Psoas muscle (tissue), 8 donors: ENCODE measurements at places on chromosomes 12 and 14. TPM values are rescaled to one million over a fixed set of nuclear protein-coding genes. Genes with fewer than 3 reads are reported as not detected.

Gene PLA2G1B
- 1.0 TPM for total RNA-seq

Gene TSPAN19
- not detected for total RNA-seq

Gene RNASE7
- total RNA-seq: 0.34 TPM

Gene CLEC1A
- total RNA-seq: 3.8 TPM

Gene PTPRR
- total RNA-seq: 0.23 TPM

Gene CEBPE
- total RNA-seq: not detected

Gene SAMD15
- not detected for total RNA-seq

Gene PRB2
- not detected for total RNA-seq

Gene ADAMTS20
- total RNA-seq: not detected

Gene RILPL1
- total RNA-seq: 73.7 TPM

GRCh38 chr12:22202847-22203246 is 131.7 kb downstream of the ST8SIA1 start:
- no peak for DNase-seq
- H3K27ac ChIP-seq: no peak overlapping the region
- H3K4me3 ChIP-seq: no peak overlapping the region
- H3K36me3 ChIP-seq: no peaks in the 10 kb centered on the region
- no peaks in the 10 kb centered on the region for H3K4me1 ChIP-seq

DNA sequence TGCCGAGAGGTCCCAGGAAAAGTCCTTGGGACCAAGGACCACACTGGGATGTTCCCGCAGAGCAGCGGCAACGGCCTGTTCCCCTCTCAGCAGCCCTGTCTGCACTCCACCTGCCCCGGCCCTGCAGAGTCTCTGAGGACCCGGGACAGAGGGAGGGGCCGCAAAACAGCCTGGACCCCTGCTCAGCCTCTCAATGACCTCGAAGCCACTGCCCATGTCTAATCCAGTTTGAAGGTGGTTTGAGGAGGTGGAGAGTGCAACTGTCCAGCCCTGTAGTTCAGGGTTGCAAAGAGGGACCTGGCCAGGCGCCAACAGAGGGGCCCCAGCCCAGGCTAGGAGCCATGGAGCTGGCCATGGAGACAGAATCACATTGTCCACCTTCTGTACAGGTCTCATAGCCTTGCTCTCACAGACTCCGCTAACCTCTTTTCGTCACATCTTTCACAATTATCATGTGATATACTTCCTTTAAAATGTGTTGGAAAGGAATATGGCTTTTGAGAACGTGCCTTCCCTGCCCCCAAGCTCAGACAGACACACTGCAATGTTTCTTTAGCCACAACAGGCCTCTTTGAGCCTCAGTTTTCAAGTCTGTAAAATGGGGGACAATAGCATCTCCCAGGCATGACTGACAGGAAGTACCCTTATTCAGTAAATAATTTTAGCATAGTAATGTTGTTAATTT is 49.3 kb downstream of the ACTN1 start:
- H3K27ac ChIP-seq: no peak overlapping the region
- H3K4me1 ChIP-seq: peaks cover 7% of the 10 kb centered on the region
- no peak overlapping the region for H3K4me3 ChIP-seq
- no peak for DNase-seq
- H3K36me3 ChIP-seq: no peaks in the 10 kb centered on the region

DNA sequence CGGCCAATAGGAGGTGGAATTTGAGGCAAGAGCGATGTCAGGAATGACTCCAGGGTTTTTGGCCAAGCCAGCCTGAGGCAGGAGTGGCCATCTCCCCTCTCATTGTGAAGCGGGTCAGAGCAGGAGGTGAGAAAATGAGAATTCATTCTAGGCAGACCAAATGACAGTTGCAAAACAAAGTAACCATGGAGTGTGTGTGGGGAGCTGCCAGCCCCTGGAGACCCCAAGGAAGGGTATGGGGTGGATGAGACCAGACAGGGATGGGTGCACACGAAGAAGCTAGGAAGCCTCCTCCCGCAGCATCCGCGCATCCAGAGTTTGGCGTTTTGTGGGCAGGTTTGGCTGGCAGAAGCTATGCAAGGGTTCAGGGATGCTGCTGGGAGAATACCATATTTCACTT is 38.8 kb downstream of the FZD10 start:
- no peak overlapping the region for H3K4me3 ChIP-seq
- H3K27me3 ChIP-seq: no peaks in the 10 kb centered on the region
- no peaks in the 10 kb centered on the region for H3K36me3 ChIP-seq
- no peak overlapping the region for H3K27ac ChIP-seq
- no peak for DNase-seq

GRCh38 chr12:123044351-123044750 is 63.9 kb downstream of the ARL6IP4 start:
- H3K4me3 ChIP-seq: no peak overlapping the region
- no peak overlapping the region for H3K27ac ChIP-seq
- no peak for DNase-seq
- H3K36me3 ChIP-seq: no peaks in the 10 kb centered on the region

GRCh38 chr12:5870183-5870582 is 74.9 kb downstream of the ANO2 start:
- no peaks in the 10 kb centered on the region for H3K36me3 ChIP-seq
- no peaks in the 10 kb centered on the region for H3K4me1 ChIP-seq
- H3K4me3 ChIP-seq: no peak overlapping the region
- no peaks in the 10 kb centered on the region for H3K27me3 ChIP-seq
- no peak for DNase-seq
- no peak overlapping the region for H3K27ac ChIP-seq

- H3K27ac ChIP-seq: peak overlapping the region; percentile 25
- H3K27me3 ChIP-seq: no peaks in the 10 kb centered on the region
- no peak for DNase-seq
- peaks cover 100% of the 10 kb centered on the region for H3K36me3 ChIP-seq
- no peak overlapping the region for H3K4me3 ChIP-seq
- H3K4me1 ChIP-seq: no peaks in the 10 kb centered on the region
These were observed 32.6 kb downstream of the COCH start for GRCh38 chr14:30906752-30907658.

DNA sequence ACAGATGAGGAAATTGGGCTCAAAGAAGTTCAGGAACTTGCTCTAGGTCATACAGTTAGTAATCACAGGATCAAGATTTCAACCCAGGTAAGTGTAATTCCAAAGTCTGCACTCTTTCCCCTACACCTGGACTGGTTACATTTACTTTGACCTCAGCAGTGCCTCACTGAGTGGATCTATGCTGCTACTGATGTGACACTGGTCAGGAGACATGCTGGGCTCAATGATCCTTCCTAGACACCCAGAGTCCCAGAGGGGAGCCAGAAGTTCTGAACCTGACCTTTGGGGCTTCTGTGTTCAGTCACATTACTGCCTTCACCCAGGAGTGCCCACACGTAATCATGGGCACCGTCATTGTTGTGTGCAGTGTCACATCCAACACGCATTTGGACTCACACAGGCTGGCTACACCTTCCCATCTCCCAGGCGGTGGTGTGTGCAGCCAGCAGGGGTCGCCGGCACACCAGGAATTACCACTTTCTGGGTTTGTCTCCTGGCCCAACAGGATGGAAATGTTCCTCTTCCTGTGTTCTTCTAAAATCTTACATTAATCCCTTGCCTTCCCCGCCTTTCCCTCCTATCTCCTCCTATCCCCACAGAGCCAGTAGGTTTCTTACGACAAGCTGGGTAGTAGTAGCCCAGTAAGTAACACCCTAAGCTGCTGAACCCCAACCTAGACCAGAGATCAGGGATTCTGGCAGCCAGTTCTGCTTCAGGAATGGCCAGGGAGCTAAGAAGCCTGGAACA is 25.6 kb downstream of the CALCOCO1 start:
- H3K36me3 ChIP-seq: no peaks in the 10 kb centered on the region
- H3K27me3 ChIP-seq: peaks cover 23% of the 10 kb centered on the region
- no peak overlapping the region for H3K27ac ChIP-seq
- DNase-seq: peak; percentile 90
- H3K4me1 ChIP-seq: no peaks in the 10 kb centered on the region

DNA sequence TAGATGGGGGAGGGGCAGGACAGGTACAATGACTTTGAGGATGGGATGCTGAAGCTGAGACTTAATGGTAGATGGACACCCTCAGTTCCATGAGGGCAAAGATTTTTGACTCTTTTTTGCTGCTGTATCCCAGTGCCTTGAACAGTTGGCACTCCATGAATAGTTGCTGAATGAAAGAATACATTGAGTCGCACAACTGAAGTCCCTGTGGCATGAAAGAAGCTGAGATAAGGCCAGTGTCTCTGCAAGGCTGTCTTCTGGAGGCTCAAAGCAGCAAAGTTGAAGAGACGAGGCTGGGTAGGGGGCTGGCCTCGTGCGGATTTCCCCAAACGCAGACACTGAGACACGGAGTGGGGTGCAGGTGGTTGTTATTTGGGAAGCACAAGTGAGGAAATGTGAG is 179.3 kb downstream of the ADCK1 start:
- H3K4me1 ChIP-seq: no peaks in the 10 kb centered on the region
- H3K36me3 ChIP-seq: no peaks in the 10 kb centered on the region
- no peak overlapping the region for H3K27ac ChIP-seq
- no peak for DNase-seq
- H3K27me3 ChIP-seq: peaks cover 6% of the 10 kb centered on the region

GRCh38 chr12:101491329-101491728 is 16.2 kb downstream of the SPIC start:
- H3K27ac ChIP-seq: peak overlapping the region; percentile 72
- no peaks in the 10 kb centered on the region for H3K27me3 ChIP-seq
- H3K4me1 ChIP-seq: peaks cover 11% of the 10 kb centered on the region
- no peaks in the 10 kb centered on the region for H3K36me3 ChIP-seq
- no peak overlapping the region for H3K4me3 ChIP-seq

DNA sequence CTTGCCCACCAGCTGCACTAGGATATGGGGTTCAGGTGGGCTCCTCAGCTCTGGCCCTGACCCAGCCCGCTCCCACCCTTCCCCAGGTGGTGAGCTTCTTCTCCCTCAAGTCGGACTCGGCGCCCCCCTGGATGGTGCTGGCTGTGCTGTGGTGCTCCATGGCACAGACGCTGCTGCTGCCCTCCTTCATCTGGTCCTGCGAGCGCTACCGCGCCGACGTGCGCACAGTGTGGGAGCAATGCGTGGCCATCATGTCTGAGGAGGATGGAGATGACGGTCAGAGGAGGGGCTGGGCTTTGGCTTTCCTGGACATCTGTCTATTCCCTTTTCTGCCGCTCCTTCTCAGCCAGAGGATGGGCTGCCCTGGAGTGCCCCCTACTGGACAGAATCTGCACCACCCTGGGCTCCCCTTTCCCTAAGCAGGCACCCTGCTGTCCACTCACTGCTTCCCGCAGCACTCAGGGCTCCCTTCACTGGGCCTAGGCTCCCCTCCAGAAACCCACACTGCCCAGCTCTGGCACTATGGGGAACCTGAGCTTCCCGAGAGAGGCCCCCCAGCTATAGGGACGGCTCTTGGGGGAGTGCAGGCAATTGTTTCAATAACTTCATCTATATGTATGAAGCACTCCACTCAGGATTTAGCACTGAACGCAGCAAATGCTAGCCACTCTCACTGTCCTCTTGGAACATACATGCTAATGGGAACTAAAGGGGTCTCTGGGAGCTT is 2.6 kb upstream of the P3H3 start:
- DNase-seq: peak; percentile 83
- H3K4me1 ChIP-seq: peaks cover 3% of the 10 kb centered on the region
- H3K27ac ChIP-seq: no peak overlapping the region
- no peak overlapping the region for H3K4me3 ChIP-seq
- peaks cover 15% of the 10 kb centered on the region for H3K27me3 ChIP-seq

GRCh38 chr12:103333676-103334075 is 162.1 kb downstream of the C12orf42 start:
- no peaks in the 10 kb centered on the region for H3K4me1 ChIP-seq
- no peaks in the 10 kb centered on the region for H3K36me3 ChIP-seq
- DNase-seq: no peak
- no peak overlapping the region for H3K4me3 ChIP-seq

DNA sequence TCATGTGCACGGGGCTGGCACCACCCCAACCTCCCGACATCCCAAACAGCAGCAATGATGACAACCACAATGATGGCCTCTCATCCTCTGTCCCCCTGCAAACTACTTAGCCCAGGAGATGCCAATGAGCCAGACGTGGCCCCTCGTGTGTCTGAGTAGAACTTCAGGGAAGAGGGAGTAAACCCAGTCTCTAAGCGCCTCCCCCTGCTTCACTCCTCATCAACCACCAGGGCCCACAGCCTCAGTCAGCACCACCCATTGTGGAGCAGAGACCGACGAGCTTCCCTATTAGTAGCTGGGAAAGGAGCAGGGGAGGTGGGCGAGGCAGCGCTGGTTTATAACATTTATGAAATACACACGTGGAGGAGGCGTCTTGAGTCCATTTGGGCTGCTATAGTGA is 182.7 kb upstream of the SFSWAP start:
- H3K27me3 ChIP-seq: no peaks in the 10 kb centered on the region
- H3K4me3 ChIP-seq: no peak overlapping the region
- no peak overlapping the region for H3K27ac ChIP-seq
- no peaks in the 10 kb centered on the region for H3K36me3 ChIP-seq
- DNase-seq: no peak

DNA sequence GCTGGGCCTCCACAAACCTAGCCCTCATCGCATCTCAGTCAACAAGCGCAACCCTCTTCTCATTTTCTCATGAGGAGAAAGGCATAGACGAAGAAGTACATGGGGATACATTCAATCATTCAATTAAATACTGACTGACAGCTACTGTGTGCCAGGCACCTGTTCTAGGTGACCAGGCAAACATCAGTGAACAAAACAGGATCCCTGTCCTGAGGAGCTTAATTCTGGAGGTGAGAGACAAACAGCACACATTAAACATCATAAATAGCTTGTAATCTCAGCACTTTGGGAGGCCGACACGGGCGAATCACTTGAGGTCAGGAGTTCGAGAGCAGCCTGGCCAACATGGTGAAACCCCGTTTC is 362 bp upstream of the ACYP1 start:
- peaks cover 22% of the 10 kb centered on the region for H3K36me3 ChIP-seq
- no peak for DNase-seq
- peaks cover 36% of the 10 kb centered on the region for H3K4me1 ChIP-seq

DNA sequence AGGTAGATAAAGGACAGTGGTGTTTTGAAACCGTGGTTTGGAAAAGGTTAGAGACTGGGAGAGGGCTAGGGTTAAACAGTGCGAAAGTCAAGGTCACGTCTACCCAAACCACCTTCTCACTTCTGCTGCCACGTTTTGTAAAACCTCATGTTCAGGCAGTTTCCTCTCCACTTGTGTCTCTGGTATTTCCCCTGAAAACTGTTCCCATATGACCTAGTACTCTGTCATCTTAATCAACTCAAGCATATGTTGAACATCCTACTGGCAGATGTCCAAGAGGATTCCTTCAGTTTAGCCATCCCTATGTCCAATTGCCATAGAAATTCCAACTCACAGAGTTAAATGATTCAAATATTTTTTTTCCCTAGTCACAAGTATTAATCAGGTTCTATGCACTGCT is 17.4 kb downstream of the CLEC4C start:
- no peak for DNase-seq
- no peaks in the 10 kb centered on the region for H3K36me3 ChIP-seq
- no peak overlapping the region for H3K27ac ChIP-seq
- H3K4me3 ChIP-seq: no peak overlapping the region

GRCh38 chr14:58082491-58083098 is 69.4 kb downstream of the ARMH4 start:
- no peaks in the 10 kb centered on the region for H3K27me3 ChIP-seq
- peak overlapping the region; percentile 33 for H3K27ac ChIP-seq
- H3K36me3 ChIP-seq: no peaks in the 10 kb centered on the region
- no peak for DNase-seq

- H3K4me3 ChIP-seq: no peak overlapping the region
- no peaks in the 10 kb centered on the region for H3K27me3 ChIP-seq
- no peaks in the 10 kb centered on the region for H3K36me3 ChIP-seq
- H3K4me1 ChIP-seq: no peaks in the 10 kb centered on the region
- no peak for DNase-seq
These were observed 27.2 kb upstream of the LRRK2 start for GRCh38 chr12:40197590-40197989.
